Left lobe of liver (tissue), 2 donors: ENCODE measurements at places on chromosomes 13 and 19. TPM values are rescaled to one million over a fixed set of nuclear protein-coding genes. Genes with fewer than 3 reads are reported as not detected.

Gene ZNF57
- 1.2 TPM for total RNA-seq

Gene ZNF83
- total RNA-seq: 3.4 TPM

Gene GPR12
- total RNA-seq: not detected

Gene KL
- total RNA-seq: 0.05 TPM

Gene OR7A5
- total RNA-seq: not detected

Gene MAMSTR
- 0.23 TPM for total RNA-seq

Gene PEG3
- 11.8 TPM for total RNA-seq

Gene CEACAM7
- not detected for total RNA-seq

Gene NUP58
- 14.3 TPM for total RNA-seq

Gene SIGLECL1
- not detected for total RNA-seq

Gene ONECUT3
- total RNA-seq: 0.03 TPM

Gene ZNF724
- total RNA-seq: 0.58 TPM

Gene CD22
- 1.2 TPM for total RNA-seq

Gene SHISA7
- not detected for total RNA-seq

Gene CDX2
- not detected for total RNA-seq

Gene ZNF345
- total RNA-seq: 2.1 TPM

Gene FUT1
- total RNA-seq: 0.43 TPM

Gene TEX29
- total RNA-seq: 0.53 TPM

Gene RPL18
- 401 TPM for total RNA-seq

Gene ZNF77
- total RNA-seq: 1.4 TPM

Gene CD70
- 0.25 TPM for total RNA-seq

Gene TMEM255B
- 5.3 TPM for total RNA-seq

Gene RAB20
- 12.3 TPM for total RNA-seq

Gene SIGLEC8
- 1.1 TPM for total RNA-seq

Gene NANOS3
- not detected for total RNA-seq

Gene IZUMO4
- 5.2 TPM for total RNA-seq

Gene SLAIN1
- 3.1 TPM for total RNA-seq

Gene ERFL
- not detected for total RNA-seq

Gene SLC7A10
- not detected for total RNA-seq
